ENCODE measurements at places on chromosomes 7 and 10.
A peak's percentile ranks its signal among the peaks of the same experiment; 100 is the strongest.

GRCh38 chr10:21464134-21464533, 61.3 kb downstream of the SKIDA1 start:
- DNase-seq, result no peak

DNA sequence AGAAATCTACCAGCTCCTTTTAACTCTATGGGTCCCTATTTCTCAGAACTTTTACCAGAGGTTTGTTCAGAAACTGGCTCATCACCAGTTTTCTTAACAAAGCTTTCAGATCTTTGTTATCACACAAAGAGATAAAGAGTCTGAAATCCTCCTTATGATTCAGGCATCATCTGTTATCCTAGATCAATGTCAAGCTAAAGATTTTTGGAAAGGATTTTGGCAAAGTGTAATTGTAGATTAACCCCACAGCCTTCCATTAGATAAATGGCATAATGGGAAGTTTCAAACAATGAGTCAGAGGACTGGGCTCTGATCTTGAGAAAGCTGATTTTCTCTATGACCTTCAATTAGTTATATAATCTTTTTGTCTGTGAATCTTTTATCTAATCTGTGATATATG, 192.2 kb downstream of the NXPH1 start:
- DNase-seq, result no peak

- no peak for DNase-seq
Measured at GRCh38 chr7:155217634-155218033, 80.0 kb upstream of the INSIG1 start.

DNA sequence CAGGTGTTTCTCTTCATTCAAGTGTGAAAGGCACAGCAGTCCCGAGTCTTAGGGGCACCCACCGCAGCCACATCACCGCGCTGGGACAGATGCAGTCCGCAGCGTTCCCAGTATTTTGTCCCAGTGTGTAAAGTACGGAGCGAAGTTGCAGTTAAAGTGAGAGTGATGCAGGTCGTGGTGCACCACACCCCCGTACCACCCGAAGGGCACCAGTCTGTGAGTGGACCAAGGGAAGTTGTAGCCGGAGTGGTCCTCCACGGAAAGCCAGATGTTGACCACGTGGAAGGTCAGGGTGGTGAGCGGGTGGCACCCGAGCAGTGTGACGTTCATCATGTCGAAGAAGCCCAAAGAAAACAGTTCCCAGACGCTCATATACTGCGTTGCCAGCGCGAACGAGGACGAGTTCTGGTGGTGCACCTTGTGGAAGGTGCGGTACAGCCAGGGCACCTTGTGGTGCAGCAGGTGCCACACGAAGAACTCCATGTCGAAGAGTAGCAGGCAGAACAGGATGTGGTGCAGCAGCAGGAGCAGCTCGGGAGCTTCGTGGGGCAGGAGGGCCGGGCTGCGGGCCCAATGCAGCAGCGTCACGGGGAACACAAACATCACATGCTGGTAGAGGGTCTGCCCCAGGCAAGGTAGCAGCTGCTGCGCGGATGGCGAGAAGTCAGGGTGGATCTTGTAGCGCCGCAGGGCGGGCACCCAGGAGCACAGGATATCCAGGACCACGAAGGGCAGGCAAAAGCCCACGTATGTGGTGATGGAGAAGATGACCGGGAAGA, 526 bp downstream of the CH25H start:
- peak; percentile 8 for DNase-seq

- DNase-seq, result no peak
Measured at GRCh38 chr10:124546957-124547646, 85.5 kb downstream of the LHPP start.

DNA sequence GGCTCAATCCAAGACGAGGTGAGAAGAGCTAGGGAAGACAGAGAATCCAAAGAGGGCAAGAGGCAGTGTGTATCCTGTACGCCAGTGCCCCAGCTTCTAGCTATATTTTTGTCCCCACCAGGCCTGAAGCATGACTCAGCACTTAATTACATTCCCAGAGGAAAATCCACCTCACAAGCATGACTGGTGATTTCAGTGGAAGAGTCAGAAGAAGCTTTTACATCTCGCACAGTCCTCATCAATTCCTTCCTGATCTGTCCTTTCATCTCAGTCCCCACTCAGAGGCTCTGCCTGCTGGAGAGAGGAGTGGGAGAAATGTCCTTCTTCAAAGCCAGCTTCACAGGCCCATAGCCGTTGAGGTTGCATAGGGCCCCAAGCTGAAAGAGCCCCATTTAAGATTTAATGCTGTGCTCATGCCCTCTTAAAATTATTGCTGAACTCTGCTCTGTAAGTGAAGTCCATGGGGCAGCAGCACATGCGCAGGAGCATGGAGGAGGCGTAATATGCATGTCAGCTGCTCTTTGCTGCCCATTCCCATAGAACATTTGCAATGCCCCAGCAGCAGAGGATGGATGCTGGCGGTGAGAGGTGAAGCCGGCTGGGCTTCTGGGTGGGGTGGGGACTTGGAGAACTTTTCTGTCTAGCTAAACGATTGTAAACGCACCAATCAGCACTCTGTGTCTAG, 39.0 kb upstream of the AOAH start:
- DNase-seq, result no peak

DNA sequence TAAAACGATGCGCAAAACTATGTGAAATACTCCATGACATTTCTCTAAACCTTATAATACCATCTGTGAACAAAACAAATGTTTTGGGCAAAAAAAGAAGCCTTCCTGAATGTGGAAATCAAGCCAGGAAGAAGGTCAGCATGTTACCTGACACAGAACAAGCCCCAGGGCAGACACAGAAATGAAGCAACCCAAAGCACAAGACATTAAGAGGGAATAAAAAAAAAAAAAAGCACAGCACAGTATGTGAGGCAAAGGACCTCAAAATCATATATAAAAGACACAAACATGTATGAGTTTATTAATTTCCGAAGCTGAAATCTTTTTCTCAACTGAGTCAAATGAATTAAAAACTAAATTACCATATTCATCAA, 161.8 kb downstream of the SKIDA1 start:
- DNase-seq, result no peak

DNA sequence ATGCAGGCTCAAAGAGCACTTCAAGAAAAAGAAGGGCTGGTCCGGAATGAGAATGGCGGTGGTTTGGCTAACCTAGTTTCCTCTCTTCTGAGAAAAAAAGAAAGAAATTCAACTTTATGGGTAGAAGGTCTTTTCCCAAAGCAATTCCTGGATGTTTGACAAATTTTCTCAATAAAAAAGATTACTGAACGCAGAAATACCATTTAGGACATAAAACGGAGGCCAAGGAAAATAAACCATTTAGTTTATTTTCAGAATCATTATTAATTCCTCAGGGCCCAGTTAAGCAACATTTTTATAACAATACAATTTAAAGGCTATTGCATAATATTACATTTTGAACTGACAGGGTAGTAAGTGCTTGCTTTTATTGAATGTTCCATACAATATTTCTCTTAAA, 284.6 kb upstream of the ANKRD30A start:
- DNase-seq, result no peak

DNA sequence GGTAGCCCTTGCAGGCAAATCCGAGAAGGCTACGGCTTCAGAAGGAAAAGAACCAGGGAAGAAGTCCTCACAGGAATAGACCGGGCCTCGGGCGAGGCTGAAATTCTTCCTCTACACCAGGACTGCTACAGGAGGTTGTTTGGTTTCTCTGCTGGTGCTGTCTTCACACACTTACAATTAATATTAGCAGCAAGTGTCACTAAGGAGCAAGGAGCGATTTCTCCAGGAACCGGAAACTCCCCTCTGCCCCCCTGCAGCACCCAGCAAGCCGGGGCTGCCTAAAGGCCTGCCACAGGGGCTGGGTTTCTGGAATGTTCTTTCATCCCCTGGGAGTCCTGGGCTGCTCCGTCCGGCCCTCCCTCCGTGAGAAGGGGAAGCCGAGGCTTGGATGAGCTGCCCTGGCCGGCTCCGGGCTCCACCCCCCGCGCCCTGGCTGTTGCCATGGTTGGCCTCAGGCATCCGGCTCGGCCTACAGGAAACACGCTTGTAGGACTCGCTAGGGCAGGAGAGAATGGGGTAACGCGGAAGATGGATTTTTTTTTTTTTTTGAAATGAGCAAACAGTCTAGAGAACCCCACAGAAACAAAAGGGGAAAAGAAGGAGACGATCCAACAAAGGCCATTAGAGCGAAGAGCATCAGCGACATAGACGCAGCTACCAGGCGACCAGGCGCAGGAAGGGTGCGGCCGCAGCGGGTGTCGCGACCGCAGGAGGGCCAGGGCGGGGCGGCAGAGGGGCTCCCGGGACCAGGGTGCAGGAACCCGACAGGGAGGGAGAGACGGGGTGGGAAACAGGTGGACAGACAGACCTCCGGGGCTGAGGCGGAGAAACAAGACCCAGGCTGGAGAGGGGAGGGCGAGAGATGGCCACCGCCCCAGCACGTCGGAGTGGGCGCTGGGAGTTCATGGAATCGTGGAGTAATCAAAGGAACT, 33.0 kb downstream of the EN2 start:
- no peak for DNase-seq

- no peak for DNase-seq
Measured at GRCh38 chr7:40299097-40299496, 164.3 kb downstream of the SUGCT start.

DNA sequence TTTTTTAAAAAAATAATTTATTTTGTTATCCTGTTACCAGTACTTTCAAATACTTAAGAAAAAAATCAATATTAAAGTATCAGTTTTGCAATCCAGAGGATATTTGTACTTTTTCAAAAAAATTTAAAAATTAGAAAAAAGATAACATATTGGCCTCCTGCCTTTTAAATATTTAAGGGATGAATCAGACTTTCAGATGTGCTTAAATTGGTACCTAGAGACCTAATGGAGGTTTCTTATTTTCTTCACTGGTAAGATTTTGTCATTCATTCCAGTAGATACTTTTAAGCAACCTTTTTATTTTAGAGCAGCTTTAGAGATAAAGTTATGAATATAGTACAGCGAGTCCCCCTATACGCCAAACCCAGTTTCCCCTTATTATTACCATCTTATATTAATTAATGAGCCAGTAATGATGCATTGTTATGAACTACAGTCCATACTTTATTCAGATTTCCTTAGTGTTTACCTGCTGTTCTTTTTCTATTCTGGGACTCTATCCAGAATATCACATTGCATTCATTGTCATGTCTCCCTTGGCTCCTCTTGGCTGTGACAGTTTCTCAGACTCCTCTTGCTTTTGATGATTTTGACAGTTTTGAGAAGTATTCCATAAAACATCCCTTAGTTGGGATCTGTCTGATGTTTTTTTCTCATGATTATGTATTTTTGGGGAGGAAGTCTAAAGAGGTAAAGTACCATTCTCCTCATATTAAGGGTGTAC, 34.2 kb downstream of the BICC1 start:
- DNase-seq, result no peak

- peak; percentile 61 for DNase-seq
Measured at GRCh38 chr10:49518982-49519578, 19.8 kb downstream of the ERCC6 start.

DNA sequence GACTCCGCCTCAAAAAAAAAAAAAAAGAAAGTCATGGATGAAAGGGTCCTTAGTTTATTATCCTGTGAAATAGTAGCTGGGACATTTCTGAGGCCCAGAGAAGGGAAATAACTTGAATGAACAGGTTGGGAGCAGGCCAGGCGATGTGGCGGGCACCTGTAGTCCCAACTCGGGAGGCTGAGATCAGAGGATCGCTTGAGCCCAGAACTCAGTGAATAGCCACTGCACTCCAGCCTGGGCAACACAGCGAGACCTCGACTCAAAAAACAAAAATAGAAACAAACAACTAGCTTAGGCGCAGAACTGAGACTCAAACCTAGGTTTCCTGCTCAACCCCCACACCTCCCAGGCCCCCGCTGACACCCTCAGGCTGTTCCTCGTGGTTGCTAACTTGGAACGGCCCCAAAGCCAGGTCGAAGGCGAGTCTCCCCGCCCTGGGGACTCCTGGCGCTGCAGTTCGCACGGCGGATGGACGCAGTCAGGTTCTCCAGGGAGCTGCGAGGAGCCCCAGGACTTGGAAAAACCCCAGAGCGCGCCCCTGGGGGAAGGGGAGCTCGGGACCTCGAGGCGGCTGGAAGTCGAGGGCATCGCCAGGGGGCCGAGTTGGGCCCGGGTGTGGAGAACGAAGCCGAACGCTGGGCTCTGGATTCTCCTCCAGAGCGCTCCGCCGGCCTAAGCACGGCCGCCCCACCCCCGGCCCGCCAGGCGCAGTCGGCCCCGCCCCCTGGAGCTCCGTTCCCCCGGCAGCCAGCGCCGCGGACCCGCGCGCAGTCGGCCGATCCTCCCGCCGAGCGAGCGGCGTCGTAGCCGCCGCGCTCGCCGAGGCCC, at the start of gene STOX1:
STOX1 (plus strand) TSS at position 768 of the 828 bp plus-strand sequence. CDS start 93 bp downstream, outside the sequence.
- peak; percentile 73 for DNase-seq

DNA sequence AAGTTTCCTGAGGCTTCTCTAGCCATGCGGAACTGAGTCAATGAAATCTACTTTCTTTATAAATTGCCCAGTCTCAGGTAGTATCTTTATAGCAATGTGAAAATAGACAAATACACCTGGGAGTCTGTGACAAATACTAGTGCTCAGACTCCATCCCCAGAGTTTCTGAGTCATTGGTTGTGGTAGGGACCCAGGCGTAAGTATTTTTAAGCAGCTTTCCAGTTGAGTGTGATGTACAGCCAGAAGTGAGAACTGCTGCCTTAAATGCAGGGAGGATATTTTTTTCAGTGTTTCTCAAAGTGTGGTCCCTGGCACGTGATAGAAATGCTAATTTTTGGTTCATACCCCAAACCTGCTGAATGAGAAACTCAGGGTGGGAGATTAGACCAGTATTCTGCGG, 121.7 kb downstream of the SORCS3 start:
- DNase-seq, result no peak

GRCh38 chr7:5525271-5526099, 101.9 kb upstream of the TNRC18 start:
- no peak for DNase-seq

DNA sequence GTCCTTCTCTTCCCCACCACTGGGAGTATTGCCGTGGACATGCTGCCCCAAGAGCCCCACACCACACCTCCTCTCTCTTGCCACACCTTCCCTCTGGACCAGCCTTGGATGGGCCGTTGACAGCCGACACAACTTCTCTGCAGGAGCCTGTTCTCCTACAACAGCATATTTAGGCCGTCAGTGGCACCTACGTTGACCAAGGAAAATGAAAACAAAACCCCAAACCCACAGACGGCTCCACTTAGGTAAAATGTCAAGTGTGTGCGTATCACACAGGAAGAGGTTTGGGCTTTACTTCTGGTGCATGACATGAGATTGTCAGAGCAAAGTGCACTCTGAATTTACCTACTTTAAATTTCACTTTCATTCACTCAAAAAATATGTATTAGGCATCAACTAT, 246.6 kb downstream of the ZMYND11 start:
- DNase-seq, result no peak

GRCh38 chr10:86370006-86370585, 3.5 kb upstream of the GRID1 start:
- DNase-seq, result no peak

- no peak for DNase-seq
Measured at GRCh38 chr7:155482511-155483183, 24.7 kb downstream of the EN2 start.

DNA sequence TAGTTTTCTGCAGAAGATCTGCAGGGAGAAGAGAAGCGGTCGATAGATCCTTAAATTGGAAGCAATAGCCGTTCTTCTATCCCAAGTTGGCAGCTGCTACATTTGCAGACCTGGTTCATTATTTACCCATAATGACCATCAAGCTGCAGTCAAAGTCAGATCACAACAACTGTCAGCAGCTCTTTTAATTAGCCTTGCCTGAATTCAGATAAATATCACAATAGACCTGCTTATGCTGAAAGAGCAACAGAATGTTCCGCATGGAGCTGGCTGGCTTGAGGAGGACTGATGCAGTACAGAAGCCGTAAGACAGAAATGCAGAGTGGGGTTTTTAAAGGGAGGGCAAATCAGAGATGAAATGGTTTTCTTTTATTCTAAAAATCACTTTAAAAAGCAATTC, 109.4 kb downstream of the HIBADH start:
- DNase-seq, result no peak

Data from neuronal stem cell (in vitro differentiated cells).